Endothelial cell (in vitro differentiated cells): ENCODE measurements at places on chromosomes 16 and 17.

DNA sequence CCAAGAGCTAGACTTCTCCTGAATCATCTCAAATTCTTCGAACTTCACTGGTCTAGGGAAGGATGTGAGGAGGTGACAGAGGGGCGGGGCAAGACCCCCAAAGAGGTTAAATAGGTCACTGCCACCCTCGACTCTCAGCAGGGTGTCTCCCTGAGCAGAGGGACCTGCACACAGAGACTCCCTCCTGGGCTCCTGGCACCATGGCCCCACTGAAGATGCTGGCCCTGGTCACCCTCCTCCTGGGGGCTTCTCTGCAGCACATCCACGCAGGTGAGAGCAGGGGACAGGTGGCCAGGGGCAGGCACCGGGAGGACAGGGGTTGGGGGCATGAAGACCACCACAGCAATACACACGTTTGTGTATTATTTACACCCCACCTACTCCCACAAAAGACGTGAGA lies 9.2 kb downstream of the CCL17 start:
- DNase-seq, result no peak

GRCh38 chr16:66529475-66529874 lies 20.4 kb downstream of the TK2 start:
- DNase-seq, result no peak

DNA sequence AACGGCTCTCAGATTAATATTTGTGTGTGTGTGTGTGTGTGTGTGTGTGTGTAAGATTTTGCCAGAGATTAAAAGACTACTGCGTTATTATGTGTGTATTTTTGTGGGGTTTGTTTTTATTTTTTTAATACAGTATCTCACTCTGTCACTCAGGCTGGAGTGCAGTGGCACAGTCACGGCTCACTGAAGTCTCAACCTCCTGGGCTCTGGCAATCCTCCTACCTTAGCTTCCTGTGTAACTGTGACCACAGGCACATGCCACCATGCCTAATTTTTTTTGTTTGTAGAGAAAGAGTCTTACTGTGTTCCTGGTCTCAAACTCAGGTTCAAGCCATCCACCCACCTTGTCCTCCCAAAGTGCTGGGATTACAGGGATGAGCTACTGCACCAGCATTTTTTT lies 87.2 kb downstream of the CYB561 start:
- no peak for DNase-seq

DNA sequence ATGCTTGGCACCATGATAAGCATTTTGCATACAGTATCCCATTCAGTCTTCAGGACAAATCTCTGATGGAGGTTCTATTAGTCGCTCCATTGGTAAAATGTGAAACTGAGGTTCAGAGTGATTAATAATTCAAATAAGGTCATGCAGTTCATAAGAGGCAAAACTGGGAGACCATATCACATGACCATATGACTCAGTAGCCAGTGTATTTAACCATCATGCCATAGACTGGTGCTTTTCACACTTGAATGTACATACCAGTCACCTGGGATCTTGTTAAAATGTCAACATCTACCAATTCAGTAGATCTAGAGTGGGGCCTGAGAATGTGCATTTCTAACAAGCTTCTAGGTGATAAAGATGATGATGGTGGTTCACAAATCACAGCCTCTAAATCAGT lies 4.3 kb downstream of the ACSM3 start:
- DNase-seq, result no peak

DNA sequence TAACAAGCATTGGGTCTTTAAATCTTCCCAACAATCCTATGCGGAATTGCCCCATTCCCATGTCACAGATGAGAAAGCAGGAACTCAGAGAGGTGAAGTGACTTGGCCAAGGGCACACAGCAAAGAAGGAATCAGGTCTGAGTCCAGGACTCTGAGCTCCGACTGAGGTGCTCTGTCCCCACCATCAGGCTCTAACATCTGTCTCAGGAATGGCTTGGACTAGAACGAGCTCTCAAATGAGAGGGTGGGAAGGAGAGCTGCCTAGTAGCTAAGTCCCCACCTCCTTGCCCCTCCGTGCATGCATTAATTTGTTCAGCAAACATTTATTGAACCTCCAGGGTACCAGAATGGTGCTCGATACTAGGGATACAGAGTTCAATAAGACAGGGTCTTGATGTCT lies 26.7 kb downstream of the ABCC3 start:
- DNase-seq, result no peak

DNA sequence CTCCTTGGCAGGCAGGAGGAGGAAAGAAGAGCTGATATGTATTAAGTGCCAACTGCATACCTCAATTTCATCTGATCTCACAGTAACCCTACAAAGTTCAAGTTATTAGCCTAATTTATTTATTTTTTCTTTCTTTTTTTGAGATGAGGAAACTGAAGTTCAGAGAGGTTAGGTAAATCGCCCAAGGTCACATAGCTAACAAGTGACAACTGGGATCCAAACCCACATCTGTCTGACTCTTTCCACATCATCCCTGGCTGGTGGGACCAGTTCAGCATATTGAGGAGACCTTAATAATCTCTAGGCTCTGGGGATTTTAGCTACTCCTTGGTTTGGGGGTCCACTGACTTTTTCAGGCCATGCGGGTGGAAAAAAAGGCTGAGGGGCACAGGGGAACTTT lies 60.9 kb downstream of the CYB5B start:
- no peak for DNase-seq

- no peak for DNase-seq
These were observed 594 bp upstream of the TGFB1I1 start for GRCh38 chr16:31471241-31471874.

- DNase-seq, result no peak
These were observed 515.8 kb upstream of the SALL1 start for GRCh38 chr16:51666821-51667220.

DNA sequence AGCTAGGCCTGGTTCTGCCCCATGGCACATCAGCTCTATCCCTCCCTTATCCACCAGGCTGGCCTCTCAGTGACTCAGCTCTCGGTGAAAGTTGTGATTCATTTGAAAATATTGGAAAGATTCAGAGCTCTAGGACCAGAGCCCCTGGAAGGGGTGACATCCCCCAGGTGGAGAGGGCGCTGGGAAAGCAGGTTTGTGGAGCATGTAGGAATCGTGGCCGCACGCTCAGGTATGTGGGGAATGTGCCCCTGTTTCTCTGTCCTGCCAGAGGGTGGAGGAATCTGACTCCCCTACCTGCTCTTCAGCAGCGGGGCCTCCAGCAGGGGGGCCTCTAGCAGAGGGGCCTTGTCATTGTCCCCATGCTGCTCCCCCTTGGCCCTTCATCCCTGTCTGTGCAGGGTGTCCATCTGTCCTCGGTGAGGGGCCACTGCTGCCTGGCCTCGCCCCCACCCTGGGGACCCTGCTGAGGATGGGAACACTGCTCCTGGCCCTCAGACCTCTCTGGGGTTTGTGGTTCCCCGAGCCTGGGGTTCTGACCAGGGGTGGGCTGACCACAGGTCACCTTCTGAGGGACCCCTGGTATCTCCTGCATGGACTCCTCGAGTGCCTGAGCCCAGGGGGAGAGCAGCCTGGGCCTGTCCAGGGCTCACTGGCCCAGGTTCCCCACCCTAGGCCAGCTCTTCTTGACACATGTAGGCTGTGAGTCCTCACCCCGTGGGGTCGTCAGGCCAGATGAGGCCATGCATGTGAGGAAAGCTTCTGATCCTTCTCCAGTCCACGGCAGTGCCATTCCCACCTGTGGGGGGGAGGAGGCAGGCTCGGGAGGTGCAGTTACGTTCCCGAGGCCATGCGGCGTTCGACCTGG lies 47.5 kb downstream of the NT5M start:
- no peak for DNase-seq

- DNase-seq, result no peak
These were observed 150.8 kb downstream of the GRIN2A start for GRCh38 chr16:10031473-10031872.

DNA sequence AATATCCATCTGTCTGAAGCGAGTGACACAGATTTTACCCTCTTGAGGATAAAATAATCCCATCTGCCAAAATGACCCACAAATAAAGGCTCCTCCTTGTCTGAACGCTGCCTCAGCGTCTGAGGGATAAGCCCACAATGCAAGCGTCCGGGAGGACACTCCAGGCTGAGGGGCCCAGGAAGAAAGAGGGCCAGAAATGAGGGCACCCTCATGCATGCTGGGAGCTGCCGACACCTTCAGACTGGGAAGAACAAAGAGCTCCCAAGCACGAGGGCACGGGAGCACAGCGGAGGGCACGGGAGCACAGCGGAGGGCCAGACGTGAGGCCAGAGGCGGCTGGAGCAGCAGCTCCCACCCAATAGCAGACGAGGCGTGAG lies 126.9 kb downstream of the ZNF778 start:
- DNase-seq, result no peak

DNA sequence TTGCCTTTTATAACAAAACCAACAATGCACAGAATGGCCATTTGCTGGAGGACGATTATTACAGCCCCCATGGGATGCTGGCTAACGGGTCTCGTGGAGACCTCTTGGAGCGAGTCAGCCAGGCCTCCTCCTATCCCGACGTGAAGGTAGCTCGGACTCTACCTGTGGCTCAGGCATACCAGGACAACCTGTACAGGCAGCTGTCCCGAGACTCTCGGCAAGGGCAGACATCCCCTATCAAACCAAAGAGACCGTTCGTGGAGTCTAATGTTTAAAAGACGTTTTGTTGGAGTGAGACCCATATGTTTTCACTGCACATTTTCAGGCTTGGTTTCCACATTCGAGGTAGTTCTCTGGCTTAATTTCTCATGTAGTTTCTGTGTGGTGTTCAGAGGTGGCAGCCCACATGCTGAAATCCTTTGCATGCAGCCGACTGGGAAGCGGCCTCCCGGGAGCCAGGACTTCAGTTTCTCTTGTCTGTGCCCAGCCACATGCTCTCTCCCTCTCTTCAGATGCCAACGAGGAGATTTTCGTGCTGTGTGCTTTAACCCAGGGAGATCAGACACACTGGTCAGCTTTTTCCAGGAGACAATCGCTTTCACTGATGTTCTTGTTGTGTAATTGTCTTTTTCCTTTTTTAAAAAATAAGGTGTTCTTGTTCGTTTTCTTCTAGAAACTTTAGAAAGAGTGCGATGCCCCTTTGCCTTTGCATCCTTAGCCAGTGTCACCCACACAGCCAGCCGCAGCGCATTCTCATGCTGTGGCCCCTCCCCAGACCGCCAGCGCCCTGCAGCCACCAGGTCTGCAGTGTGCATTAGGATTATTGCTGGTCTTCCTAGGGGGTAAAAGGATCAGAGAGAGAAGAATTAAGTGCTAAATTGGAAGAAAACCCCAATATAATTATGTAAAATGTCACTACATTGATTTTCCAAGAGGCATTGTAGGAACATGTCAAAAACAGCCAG lies 24.1 kb downstream of the CYB561 start:
- DNase-seq, result no peak

DNA sequence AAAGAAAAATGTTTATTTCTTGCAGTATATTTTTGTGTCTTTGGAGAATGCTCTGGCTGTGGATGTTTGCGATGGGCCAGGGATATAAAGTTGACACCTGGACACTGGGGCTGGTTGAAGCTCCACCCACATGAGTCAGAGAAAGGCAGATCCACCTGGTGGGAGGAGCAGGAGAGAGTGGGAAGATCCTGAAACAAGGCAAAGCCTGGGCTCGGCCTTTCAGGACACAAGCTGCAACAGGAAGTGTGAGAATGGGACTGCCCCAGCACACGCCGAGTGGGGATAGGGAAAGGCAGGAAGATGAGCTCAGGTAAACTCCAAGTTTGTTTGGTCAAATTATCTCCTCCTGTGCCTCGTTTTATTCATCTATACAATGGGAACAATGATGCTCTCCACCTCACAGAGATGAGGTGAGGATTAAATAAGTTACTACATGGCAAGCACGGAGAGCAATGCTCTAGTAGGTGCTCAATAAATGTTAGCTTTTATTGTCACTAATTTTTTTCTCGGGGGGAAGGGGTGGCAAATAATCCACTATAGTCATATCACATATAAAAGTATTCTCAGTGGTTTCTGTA lies 21.4 kb upstream of the PITPNM3 start:
- DNase-seq, result no peak

GRCh38 chr16:84843149-84844048 lies 23.6 kb downstream of the CRISPLD2 start:
- no peak for DNase-seq

- DNase-seq, result no peak
These were observed 147.1 kb downstream of the TANC2 start for GRCh38 chr17:63113167-63113566.

DNA sequence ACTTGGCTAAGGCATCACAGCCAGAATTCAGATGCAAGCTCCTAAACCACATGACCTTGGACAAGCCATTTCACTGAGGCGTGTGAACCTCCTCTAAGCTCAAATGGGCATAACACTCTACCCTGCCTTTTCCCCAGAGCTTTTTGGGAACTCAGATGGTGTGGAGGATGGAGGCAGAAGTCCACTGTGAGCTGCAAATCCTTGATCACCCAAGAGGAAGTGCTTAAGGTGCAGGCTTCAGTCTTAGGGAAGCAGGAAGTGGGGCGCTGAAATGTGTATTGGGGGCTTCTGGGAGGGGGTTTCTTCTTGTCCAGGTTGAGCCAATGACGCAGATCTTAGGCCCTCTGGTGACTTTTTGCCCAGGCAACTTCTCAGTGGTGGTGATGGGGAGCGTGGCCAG lies 12.9 kb downstream of the CIITA start:
- no peak for DNase-seq

DNA sequence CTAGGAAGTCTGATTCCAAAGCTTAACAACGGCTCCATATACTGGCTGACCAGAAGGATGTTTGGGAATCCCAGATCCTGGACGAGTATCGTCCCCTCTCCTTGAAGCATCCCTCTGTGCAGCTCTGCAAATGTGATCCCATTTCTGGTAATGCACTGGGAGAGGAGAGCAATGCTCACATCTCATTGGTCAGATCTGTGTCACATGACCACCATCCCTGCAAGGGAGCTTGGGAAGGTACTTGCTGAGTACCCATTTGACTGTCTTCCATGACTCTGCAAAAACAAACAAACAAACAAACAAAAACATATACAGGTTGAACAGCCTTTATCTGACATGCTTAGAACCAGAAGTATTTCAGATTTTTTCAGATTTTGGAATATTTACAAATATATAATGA lies 41.9 kb upstream of the KDM8 start:
- no peak for DNase-seq

- no peak for DNase-seq
These were observed 996 bp upstream of the CPNE2 start for GRCh38 chr16:57091200-57091974.

DNA sequence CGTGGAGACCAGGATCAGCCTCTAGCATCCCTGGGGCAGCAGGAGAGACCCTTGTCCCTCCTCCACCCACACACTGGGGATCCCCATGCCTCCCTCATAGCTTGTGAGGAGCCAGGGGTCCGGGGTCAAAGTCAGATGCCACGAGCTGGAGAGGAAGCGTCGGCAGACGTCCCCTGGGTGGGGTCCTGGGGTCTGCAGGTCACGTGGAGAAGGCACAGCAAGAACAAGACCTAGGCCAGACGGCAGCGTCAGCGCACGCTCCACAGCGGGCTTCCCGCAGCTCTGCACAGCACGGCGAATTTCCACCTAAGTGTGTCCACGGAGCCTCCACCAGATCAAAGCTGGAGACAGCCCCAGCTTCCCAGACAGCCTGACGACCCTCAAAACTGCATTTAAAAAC lies 49.3 kb downstream of the SLC7A5 start:
- DNase-seq, result no peak

- DNase-seq, result no peak
These were observed 3.7 kb downstream of the PEMT start for GRCh38 chr17:17587614-17588337.

GRCh38 chr17:66915204-66915611 lies 49.3 kb upstream of the CACNG4 start:
- no peak for DNase-seq

- DNase-seq, result no peak
These were observed 370.8 kb upstream of the ZFHX3 start for GRCh38 chr16:73418691-73419090.
